PC-9 (cell line): ENCODE measurements at places on chromosomes 3 and 15. TPM values are rescaled to one million over a fixed set of nuclear protein-coding genes. Genes with fewer than 3 reads are reported as not detected.
A peak's percentile ranks its signal among the peaks of the same experiment; 100 is the strongest.

Gene DPPA4
- total RNA-seq, result not detected in 2 replicates

Gene NAALADL2
- total RNA-seq, result 10.6 and 12.8 TPM in 2 replicates

DNA sequence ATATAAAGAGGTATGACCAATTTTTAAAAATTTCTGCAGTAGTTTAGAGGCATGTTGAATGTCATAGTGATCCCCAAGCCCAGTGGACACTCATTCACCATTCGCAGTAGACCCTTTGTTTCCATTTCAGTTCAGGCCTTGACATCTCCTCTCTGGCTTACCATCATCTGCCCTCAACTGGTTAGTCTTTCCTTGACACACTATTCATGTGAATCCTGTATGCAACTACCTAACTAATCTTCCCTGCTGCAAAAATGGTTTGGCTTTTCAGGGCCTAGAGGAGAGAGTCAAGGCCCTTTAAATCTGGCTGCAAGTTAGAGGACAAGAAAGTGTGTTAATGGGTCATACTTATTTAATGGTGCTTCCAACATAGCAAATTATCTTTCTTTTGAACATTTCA is 10.9 kb downstream of the APH1B start:
- no peak overlapping the region for H3K4me3 ChIP-seq
- no peaks in the 10 kb centered on the region for H3K4me1 ChIP-seq
- H3K36me3 ChIP-seq, result no peaks in the 10 kb centered on the region
- DNase-seq, result no peak

DNA sequence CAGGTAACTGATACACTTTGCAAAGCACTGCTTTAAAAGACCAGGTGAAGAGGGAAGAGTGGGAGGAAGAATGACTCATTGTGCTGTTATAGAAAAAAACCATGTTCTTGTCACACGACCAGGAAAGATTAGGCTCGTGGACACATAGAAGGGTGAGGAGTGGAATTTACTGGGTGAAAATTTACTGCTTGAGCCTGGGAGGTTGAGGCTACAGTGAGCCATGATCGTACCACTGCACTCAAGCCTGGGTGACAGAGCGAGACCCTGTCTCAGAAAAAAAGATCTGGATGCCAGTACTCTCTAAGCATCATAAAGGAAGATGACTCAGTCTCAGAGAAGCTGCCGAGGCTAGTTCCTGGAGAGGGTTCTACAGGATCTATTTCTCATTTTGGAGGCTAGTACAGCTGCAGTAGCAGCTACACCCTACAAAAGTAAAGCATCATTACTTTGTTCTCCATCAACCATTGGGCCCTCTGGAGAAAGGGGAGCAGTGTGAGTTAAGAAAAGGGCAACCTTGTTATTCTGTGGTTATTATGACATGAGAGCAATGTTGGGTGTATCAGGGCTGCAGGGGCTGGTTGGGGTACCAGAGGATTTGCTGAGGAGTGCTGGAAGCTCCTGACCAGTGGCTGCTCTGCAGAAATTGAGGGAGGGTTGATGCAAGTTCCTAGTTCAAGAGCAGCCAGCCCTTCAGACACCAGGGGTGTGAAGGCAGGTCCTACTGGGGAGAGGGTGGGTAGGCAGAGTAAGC is 75.4 kb downstream of the CMTM8 start:
- no peaks in the 10 kb centered on the region for H3K27me3 ChIP-seq
- DNase-seq, result peak; percentile 31
- peak overlapping the region; percentile 21; the same call in 1 of the 2 replicates for H3K27ac ChIP-seq
- no peaks in the 10 kb centered on the region for H3K36me3 ChIP-seq
- H3K4me3 ChIP-seq, result peak overlapping the region; percentile 34; the same call in 1 of the 2 replicates
